ENCODE measurements at places on chromosomes 2 and 18. TPM values are rescaled to one million over a fixed set of nuclear protein-coding genes. Genes with fewer than 3 reads are reported as not detected.

GRCh38 chr18:64017870-64018269 lies 48.0 kb downstream of the SERPINB8 start:
- peak; percentile 2 for DNase-seq

GRCh38 chr2:72548081-72548764 lies 277.6 kb downstream of the EXOC6B start:
- DNase-seq, result peak; percentile 71

Gene ST6GAL2
- not detected for total RNA-seq

Gene LCT
- 1.5 TPM for total RNA-seq

DNA sequence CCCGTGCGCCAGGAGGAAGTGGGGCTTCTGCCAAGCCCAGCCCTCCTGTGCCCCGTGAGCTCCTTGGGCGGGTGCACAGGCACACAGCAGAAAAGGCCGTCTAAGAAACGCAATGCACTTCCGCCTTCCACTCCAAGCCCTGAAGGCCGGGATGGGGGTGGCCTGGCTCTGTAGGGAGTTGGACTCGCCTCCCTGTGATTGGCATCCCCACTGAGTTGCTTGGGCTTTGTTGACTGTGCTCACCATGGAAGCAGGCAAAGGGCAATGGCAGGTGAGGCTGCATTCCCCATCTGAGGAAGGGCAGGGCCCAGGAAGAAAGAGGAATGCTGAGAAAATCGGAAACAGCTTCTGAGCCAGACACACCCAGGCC lies 66.8 kb downstream of the CRACDL start:
- peak; percentile 79 for DNase-seq

DNA sequence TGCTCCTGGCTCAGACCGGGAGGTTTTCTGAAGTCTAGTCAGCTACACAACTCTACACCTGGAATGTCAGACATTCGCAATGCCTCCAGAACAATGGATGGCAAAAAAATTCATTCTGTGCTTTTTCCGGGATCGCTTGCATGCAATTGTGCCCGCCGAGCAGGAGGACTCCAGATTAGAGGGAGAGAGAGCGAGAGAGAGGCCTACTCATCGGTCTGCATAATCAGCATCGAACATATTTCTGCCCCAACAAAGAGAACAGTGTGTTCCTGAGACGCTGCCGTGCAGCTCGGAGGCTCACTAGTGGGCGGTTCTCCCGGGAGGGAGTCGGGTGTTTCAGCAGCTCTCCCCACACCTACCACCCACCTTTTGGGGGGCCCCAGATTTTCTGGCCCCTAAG lies 117.1 kb downstream of the KLHL29 start:
- DNase-seq, result no peak

Gene ALK
- total RNA-seq, result not detected

DNA sequence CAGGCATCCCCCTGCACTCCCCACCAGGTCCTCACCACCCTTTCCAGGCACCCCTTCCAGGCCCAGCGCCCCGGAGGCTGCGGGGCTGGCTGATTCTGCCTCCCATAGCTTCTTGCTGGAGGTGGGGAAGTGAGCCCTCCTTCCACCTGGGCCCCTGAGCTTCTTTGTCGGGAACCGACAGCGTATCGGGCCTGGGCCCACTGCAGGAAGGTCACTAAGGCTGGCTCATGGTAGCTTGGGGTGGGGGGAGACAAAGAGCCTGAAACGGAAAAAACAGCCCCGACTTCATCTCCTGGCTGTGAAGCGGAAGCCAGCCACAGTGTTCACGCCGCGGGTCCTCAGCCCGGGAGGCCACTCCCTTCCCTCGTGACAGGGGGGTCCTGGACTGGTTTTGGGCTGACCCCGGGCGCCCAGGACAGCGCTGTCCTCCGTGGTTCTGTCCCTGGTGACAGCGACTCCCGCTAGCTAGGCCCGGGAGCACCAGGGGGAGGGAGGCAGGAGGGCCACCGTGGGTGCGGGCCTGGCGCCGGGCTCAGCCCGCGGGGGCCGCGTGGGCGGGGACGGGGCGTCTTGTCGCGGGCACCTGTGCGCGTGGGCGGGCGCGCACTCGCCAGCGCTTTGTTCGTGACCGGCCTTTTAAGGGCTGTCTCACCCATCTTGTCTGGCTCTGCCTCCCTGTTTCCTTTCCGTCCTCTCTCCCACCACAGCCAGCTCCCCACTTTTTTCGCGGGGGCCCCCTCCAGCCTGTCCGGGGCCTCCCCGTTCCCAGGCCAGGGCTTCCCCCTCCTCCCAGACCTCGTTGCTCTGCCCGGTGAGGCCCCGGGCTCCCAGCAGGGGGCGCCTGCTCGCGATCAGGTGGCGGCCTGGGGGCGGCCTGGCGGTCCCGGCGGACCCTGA lies 64.9 kb downstream of the DNMT3A start:
- DNase-seq, result no peak

All from Caco-2 (cell line).